ENCODE measurements at places on chromosomes 12 and 14.

GRCh38 chr14:71751264-71751663, 181.0 kb upstream of the RGS6 start:
- peak; percentile 76 for DNase-seq

GRCh38 chr12:65466911-65467310, 188.4 kb downstream of the MSRB3 start:
- no peak for DNase-seq

DNA sequence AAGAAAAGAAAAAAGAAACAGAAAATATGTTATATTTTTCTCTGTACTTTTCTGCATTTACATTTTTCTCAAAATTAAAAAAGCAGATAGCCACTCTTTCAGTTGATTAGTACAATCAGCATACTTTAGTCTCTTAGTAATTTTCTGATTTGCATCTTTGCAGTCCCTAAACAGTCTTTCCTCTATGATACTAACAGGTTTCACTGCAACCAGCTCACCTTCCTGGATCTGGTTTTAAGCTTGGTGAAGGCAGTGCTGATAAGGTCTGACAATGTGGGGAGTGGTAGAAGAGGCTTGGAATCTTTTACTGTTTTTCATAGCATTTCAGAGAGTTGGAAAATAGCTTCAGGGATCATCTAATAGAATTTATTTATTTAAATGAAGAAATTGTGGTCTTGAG, 457.6 kb downstream of the ZFP36L1 start:
- DNase-seq = no peak

DNA sequence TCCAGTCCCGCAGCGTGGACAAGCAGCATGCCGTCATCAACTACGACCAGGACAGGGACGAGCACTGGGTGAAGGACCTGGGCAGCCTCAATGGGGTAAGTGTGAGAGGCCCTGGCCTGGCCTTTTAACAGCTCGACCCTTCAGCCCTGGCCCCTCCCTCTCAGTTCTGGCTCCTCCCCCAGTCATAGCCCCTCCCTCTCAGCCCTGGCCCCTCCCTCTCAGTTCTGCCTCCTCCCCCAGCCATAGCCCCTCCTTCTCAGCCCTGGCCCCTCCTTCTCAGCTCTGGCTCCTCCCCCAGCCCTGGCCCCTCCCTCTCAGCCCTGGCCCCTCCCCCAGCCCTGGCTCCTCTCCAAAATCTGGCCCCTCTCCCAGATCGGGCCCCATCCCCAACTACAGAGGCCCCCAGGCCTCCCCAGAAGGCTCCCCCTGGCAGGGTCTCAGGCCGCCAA, 11.2 kb downstream of the CEP170B start:
- peak; percentile 17 for DNase-seq

DNA sequence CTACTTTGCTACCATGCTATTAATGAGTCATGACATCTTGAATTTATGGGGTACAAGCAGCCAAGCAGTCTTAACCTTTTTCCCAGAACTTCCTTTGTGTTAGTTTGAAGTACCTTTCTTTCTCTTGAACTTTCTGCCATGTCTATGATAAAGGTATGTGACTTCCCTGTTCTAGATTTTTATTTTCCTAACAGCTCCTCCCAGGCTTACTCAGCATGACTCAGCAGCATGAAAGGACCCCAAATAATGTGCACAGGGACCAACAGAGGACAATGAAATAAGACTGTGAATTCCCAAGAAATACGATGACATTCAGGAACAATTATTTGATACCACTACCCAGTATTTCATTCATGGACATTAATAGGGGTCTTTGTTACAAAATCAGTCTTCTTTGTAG, 60.0 kb downstream of the TTC6 start:
- DNase-seq = peak; percentile 42

GRCh38 chr14:69055999-69056788, 77.1 kb upstream of the ACTN1 start:
- DNase-seq = peak; percentile 34

- no peak for DNase-seq
These were observed 15.4 kb downstream of the BBOF1 start for GRCh38 chr14:74034572-74034971.

- DNase-seq = no peak
These were observed 1.4 kb downstream of the C14orf180 start for GRCh38 chr14:104580961-104581360.

GRCh38 chr14:69252851-69253250, 7.1 kb upstream of the GALNT16 start:
- no peak for DNase-seq

GRCh38 chr14:88941414-88941813, 117.0 kb downstream of the TTC8 start:
- no peak for DNase-seq

DNA sequence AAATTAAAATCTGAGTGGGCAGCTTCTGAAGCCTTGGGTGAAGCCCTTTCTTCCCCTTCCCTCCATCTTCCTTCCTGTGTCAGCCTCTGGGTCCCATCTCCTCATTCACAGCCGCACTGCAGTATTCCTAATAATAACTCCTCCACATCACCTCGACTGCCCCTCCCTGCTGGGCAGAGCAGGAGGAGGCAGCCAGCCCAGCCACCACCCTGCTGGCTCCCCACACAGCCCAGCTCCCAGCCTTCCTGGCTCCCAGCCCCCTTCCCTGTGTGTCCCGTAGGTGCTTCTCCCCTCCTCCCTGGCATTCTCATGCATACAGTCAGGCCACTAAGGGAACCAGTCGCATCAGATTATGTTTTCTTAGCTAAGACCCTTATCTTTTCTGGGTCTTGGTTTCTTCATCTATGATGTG, 3.7 kb downstream of the IFFO1 start:
- DNase-seq = no peak

- DNase-seq = peak; percentile 51
These were observed 41.2 kb downstream of the YLPM1 start for GRCh38 chr14:74804219-74804825.

DNA sequence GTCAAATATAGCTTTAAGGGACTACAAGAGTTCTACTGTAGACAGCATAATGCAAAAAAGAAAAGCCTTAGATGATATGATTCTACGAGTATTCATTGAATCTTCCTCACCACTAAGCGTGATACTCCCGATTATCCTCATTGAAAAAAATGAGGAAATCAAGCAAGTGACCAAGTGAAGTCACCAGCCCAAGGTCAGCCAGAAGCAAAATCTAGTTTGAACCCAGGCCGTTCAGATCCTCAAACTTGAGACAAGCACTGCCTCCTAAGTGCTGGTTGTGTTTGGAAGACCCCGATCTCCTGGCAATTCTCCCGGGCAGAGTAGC, 845 bp downstream of the GIT2 start:
- DNase-seq = peak; percentile 71

GRCh38 chr12:102483466-102483865, 3.1 kb upstream of the IGF1 start:
- DNase-seq = no peak

GRCh38 chr14:61671082-61671481, 24.2 kb upstream of the HIF1A start:
- DNase-seq = no peak

DNA sequence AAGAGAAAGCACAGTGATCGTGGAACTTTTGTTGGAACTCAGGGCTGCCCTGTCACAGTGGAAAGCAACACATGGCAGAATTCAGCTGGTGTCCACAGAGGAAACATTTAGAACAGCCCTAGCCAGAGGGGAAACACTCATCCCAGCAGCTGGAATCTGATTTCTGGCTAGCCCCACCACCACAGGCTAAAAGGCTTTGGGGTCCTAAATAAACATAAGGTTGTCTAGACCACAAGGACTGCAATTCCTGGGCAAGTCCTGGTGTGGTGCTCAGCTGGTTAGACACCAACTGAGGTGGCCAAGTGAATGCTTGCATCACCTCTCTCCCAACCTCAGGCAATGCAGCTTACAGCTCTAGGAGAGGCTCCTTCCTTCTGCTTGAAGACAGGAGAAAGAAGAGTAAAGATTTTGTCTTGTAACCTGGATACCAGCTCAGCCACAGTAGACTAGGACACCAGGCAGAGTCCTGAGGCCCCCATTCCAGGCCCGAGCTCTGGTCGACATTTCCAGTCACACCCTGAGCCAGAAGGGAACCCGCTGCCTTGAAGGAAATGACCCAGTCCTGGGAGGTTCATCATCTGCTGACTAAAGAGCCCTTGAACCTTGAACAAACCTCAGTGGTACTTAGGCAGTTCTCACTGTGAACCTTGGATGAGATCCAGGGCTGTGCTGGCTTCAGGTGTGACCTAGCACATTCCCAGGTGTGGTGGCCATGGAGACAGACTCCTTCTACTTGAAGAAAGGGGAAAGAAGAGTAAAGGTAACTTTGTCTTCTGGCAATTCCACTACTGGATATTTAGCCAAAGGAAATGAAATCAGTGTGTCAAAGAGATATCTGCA, 85.4 kb upstream of the PLXNC1 start:
- DNase-seq = no peak

DNA sequence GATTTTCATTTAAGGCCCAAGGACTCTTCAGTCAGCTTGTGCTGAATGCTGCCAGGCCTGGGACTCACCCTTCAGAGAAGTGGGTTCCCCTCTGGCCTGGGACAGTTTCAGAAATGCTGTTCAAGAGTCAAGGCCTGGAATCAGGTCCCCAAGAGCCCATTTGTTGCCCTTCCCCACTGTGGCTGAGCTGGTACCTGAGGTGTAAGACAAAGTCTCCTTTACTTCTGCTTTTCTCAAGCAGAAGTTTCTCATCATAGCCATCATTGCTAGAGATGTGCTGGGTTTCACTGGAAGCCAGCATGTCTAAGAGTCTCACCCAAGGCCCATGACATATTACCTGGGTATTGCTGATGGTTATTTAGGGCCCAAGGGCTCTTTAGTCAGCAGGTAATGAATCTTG, 8.9 kb downstream of the FANCM start:
- no peak for DNase-seq

GRCh38 chr12:6567112-6567670, 900 bp downstream of the NOP2 start:
- peak; percentile 41 for DNase-seq

DNA sequence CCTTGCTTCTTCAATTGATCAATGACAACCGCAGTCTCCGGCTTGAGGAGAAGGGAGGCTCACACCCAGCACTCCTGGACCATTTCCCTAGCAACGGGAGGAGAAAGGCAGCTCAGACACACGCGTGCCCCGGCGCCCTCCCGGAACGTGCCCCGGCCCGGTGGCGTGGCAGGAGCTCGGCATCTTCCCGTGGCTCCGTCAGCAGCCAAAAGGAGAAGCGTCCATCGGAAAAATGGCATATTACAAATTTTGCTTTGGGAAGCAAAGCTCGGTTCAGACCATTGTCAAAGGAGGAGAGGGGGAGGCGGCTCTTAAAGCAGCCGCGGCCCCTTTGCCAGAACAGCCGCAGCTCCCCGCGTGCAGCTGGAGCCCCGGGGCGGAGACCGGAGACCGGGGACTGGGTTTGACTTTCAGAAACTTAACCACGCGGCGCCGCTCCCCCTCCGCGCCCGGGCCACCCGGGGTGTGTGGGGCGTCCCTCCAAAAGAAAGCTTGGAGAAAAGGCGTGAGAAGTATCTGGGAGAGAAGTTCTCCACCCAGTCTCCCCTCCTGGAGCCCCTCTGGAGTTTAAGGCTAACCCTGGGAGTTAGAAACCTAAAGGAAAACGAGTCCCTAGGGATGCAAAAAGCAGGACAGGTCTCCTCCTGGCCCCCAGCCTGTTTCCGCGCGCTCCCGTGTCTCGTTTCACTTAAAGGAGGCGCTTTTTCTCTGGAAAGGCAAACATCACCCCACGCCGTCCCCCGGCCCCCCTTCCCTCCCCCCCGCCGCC, 545 bp downstream of the PPFIA2 start:
- no peak for DNase-seq

DNA sequence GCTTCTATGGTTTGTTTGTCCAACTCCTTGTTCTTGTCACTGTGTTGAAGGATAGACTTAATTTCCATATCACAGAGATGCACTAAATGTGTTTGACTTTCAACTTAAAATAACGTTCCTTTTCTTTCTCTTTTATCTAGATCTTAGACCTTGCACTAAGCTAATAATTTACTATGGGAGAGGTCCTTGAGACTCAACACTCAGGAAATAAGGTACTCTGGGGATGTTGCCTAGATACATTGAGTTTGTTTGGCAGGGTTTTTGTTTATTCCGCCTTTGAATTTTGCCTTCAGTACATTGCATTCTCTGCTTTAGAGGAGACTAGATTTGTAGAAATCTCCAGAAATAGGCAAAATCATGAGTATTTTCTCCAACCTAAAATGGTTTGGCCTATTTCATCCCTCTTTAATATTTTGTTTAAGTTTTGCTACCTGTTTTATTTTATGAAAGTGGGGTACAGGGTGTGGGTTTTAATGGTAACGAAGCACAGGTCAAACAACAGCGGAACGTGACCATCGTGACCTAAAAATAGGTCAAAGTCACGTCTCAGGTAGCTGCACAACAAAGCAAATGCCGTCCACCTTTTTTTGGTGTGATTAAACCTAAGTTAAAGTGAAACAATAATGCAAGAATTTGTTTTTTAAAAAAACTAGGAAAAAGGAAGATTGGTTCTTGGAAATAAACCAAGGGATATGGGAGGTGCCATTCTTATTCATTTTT, 115.3 kb upstream of the CPSF6 start:
- no peak for DNase-seq

GRCh38 chr14:88430976-88431375, 45.5 kb downstream of the SPATA7 start:
- DNase-seq = peak; percentile 11

DNA sequence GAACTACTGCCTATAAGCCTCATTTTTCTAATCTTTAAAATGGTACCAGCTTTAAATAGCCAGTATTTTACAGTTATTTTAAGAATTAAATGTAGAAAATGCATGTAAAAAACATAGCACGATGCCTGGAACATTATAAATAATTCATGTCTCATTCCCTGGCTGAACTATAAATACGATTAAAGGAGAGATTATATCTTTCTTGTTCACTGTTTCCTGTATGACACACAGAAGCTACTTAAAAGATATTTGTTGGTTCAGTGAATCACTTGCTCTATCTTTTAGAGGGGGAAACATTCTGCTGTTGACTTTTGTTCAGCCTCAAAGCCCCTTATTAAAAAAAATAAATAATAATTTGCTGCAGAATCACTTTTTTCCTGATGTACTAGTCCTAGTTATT, 406.9 kb downstream of the LRFN5 start:
- no peak for DNase-seq

DNA sequence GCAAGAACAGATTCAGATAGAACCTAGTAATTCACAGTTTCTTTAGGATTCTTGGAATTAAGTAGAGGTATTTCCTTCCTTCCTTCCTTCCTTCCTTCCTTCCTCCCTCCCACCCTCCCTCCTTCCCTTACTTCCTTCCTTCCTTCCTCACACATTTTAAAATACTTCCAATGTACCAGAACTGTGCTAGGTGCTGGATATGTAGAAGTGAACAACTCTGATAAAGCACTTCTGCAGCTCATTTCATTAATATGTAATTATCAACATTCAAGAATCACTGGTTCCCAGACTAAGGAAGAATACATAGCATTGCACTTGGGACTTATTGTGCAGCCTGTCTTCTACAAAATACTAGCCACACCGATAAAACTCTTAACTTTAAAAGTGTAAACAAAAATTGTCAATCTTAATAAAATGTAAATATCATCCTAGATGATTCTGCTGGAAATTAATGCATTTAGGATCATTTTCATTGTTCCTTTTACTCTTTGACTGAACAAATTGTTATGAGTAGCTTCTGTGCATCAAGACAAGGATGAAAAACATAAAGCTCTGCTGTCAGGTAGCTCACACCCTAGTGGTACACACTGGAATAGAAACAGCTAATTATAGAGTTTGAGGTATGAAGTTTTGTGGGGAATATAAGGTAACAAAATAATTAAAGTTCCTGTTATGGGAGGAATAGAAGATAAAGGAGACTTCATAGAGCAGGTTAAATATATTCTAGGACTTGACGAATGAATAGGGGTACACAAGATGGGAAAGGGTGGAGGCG, 99.9 kb upstream of the MYF6 start:
- peak; percentile 12 for DNase-seq
